ENCODE measurements at places on chromosomes 1 and 21.

GRCh38 chr1:227532019-227532619 is 31.2 kb upstream of the ZNF678 start:
- no peak for DNase-seq

DNA sequence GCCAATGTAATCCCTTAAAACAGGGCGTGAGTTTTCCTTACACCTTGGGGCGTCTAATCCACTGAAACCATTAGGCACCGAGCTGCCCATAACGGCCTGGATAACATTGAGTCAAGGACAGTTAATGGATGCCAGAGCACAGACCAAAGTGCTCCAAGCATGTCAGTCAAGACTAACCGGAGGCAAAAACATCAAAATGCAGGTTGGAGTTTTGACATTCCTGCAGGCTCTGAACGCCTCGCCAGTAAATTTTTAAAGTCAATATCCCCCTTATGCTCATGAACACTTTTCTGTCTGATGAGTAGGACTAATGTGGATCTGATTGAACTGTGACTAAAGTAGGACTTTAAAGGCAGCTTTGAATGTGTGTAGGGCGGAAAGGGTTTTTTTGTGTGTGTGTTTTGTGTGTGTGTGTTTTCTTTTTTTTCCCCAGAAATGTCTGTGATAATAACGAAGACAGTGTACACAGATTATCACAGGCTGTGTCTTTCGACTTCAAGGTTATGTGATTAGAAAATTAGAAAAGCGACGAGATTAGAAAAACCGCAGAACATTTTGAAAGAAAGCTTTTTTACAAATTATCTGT is 194.2 kb upstream of the PROX1 start:
- no peak for DNase-seq

DNA sequence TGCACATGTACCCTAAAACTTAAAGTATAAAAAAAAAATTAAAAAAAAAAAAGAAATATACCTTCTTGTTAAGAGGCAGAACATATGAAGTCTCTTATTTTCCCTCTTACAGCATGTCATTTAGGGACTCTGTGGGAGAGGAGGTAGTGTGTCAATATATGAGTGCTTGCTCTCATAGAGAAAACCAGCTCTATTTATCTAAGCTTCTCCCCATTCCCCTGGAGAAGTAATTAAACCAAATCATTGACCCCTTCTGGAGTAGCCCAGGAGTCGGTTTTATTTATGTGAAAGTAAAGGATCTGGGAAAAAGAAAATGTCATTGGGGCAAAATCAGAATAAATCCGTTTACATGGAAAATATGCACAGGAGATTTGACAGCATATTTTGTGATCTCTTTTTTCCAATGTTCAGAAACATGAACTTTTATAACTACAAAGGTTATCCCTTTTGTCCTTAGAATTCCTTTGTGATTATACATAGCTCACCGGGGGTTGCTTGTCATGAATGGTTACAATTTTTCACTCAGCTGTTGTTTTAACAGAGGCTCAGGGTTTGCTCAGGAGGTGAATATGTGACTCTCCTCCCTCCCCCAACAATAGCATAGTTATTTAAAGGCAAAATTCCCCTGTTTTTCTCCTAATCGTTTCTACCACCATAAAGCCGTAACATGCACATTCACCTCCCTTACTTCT is 114.5 kb upstream of the C1orf21 start:
- DNase-seq: no peak

GRCh38 chr1:192571668-192572067 is 3.9 kb upstream of the RGS1 start:
- no peak for DNase-seq

- DNase-seq: no peak
Measured at GRCh38 chr1:76239470-76239918, 164.9 kb downstream of the ST6GALNAC3 start.

GRCh38 chr1:62229932-62230331 is 35.3 kb downstream of the L1TD1 start:
- no peak for DNase-seq

- no peak for DNase-seq
Measured at GRCh38 chr1:118136187-118136941, 48.7 kb downstream of the SPAG17 start.

DNA sequence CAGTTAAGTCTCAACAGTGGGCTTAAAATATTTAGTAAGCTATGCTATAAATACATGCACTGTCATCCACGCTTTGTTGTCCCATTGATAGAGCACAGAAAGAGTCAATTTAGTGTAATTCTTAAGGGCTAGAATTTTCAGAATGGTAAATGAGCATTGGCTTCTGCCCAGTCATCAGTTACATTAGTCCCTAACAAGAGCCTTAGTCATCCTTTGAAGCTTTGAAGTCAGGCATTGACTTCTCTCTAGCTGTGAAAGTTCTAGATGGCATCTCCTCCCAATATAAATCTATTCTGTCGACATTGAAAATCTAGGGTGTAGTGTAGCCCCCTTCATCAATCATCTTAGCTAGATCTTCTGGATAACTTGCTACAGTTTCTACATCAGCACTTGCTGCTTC is 12.0 kb upstream of the LPGAT1 start:
- DNase-seq: no peak

DNA sequence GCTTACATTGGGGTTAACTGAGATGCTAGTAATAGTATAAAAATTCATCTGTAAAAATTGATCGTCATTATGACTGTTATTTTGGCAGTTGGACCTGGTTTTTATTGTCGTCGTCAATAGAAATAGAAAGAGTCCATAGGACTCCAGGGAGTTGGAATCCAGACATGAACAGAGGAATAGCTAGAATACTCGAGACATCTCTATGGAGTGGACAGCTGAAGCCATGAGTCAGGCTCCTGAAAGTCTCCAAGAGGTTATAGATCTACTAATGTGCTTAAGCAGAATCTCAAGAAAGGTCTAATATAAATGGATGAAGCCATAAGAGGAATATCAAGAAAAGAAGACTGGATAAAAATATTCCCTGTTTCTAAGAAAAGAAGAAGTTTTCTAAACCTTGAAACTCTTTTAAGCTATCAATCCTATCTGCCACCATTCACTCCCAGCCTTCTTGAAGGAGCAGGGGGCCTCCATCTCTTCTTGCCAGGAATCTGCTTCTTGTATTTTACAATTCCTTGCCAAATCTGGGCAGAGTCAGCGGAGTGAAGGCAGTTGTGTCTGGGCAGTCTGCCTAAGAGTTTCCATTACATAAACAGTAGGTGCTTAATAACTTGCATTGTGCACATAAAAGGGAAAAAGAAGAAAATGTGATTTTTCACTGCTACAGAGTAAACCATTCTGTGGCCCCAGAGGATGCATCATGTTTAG is 163.3 kb downstream of the ST6GALNAC5 start:
- DNase-seq: no peak

- DNase-seq: no peak
Measured at GRCh38 chr1:53108646-53109580, 33.5 kb downstream of the SLC1A7 start.

Data from stimulated activated CD8-positive, alpha-beta memory T cell treated with anti-CD3 and anti-CD28 coated beads, Interleukin-15, amount 100 ng/mL, for 1 hour (primary cell).